Glutamatergic neuron (in vitro differentiated cells): ENCODE measurements at places on chromosomes 6 and 20.

GRCh38 chr6:119960036-119960435, 610.5 kb upstream of the MAN1A1 start:
- no peak for DNase-seq

DNA sequence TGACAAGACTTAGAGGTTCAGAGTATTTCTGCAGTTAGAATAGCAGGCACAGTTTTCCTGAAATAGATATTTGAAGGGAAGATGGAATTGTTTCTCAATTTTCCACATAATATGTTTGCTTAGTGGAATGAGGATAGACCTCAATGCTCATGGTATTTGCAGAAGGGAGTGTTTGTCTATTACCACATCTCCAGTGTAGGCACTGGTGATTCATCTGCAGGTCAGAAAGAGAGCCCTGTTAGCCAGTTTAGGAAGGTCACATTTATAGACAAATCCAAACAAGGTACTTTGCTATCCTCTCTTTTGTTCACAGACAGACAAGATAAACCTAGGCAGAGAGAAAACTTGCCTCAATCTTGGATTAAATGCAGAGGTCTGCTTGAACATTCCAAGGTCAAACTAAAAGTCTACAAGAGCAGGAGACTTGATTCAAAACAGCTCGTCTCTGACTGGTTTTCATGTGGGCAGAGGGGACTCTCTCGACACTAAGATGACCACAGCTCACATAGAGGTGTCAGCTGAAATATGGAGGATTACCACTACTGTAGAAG, 22.8 kb downstream of the ISM1 start:
- no peak for DNase-seq

GRCh38 chr6:106520711-106521401, 108.4 kb downstream of the RTN4IP1 start:
- DNase-seq = no peak

GRCh38 chr6:6856538-6857523, 250.9 kb upstream of the RREB1 start:
- DNase-seq = no peak

DNA sequence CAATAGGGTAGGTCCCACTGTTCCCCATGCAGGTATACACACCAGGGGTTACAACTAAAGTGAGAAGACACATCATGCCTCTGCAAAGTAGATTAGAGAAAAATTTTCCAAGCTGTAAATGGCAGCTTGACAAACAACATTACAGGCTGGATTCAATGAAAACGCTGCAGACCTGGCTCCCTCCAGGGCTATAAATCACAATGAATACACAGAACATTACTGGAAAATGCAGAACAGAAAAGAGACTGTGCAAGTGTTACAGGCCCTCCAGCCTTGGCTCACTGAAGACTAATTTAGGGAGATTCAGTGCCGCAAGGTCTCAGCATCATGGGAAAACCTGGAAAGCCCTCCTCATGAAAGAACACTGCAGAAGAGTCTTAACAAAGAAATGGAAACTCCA, 207.8 kb downstream of the KHDC1L start:
- no peak for DNase-seq

- DNase-seq = no peak
These were observed 37.9 kb upstream of the CCDC167 start for GRCh38 chr6:37537548-37537947.

DNA sequence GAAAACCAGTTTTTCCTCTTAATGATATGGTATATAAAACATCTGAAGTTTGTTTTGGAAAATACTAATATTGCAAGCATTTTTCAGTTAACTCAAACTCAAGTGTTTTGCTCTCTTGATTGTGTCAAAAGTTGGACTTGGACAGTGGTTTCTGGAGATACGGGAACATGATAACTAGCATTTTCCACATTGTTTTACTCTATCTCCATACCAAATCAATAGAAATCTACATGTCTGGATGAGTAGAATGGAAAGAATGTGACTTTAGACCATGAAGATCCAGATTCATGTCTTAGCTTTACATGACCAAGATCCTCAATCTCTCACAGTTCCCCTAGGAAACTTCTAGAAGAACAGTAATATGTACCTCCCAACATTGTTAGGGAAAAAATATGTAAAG, 22.2 kb upstream of the FBXO30 start:
- DNase-seq = no peak

DNA sequence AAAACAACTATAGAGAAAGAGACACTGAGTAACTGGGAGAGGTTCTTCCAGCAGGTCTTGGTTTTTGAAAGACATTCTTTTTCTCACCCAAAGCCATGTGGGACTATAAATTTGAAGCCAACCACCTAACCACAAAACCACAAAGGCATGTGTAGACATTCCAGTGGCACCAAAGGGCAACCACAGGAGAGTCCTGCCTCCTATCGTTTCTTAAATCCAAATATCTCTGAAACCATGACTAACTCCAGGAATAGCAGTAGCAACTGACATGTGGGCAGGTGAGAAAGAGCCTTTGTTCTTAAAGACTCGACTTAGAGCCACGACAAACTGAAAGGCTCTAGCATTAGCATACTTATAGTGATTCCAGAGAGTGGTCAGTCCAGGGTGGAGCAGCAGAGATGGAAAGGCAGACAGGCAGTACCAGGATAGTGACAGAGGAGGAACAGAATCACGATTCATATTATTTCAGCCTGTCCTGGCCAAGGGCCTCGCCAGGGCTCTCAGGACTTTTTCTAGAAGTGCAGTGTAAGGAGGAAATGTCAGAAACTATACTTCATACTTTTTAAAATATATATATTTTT, 9.4 kb upstream of the COL9A1 start:
- DNase-seq = no peak

GRCh38 chr6:62982951-62983350, 228.3 kb upstream of the FKBP1C start:
- no peak for DNase-seq

DNA sequence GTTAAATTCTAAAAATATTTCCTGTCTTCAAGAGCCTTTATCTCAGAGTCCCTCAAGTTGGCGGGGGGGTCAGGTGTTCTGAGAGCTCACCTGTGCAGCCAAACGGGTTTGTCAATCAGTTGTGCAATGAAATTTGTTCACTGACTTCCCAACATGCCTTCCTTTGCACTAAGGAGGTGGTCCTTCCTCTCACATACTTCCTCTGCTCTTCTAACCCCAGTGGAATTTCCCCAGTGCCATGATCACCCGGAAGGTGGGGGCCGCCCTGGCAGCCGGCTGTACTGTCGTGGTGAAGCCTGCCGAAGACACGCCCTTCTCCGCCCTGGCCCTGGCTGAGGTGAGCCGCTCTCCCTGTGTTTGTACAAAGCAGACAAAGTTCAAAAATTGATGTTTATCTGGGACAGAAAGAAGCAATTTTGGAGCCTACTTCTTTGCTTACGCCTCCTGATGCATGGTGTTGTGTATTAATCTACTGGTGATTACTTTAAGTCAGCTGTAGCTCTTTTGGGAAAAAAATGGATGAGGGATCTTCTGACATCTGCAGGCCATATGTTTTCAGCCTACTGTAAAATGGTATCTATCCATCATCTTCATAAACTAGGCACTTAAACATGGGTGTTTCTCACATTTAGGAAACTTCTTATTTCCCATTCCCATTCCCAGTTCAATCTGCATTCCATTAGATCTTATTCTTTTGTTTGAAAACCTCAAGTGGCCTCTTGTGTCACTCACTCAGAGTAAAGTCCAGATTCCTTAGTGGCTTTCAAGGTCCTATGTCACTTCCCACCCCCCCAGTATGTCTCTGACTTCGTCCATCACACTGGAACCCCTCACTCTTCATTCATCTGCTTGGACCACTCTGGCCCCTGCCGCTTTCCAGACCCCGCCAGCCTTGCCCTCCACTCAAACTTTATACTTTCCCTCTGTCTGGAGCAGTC, 10.1 kb downstream of the ALDH5A1 start:
- DNase-seq = no peak

GRCh38 chr6:41408576-41408975, 73.2 kb downstream of the NCR2 start:
- no peak for DNase-seq

DNA sequence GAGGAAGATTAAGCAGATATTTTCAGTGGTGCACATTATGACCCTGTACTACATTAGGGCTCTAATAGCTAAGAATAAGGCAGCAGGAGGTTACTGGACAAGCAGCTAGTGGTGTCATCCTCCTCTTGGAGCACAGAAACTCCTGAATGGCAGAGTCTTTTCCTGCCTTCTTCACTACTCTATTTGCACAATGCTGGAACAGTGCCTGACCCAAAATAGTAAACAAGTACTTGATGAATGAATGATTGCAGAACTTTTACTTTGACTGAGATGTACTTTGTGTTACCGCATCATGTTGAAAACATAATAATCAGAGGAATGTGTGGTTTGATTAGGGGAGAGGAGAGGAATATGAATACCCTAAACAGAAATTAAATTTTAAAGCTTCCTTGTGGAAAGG, 30.0 kb upstream of the UST start:
- no peak for DNase-seq
